ENCODE measurements at places on chromosomes 3 and 15.

DNA sequence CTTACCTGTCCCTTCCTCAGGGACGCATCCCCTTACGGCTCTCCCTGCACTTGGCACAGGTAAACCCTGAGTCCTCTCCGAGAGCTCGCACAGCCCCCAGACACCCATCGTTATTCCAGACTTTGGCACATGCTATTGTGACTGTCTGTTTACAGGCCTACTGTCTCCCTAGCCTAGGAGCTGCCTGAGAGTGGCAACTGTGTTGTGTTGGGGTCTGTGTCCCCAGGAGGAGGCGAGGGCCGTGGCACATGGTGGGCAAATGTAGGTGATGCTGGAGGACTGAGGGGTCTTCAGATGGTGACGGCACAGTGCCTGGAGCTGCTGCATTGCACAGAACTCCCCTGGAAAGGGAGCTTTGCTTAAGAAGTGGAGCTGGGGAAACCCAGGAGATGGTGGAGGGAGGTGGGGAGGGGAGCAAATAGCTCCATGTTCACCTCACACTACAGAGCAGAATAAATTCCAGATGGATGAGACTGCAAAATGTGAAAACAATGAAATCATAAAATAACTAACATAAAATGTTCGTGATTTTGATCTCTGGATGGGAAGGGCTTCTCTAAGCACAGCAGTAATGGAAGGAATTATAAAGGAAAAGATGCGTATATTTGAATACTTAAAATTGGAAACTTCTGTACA, 96.5 kb downstream of the SMAD6 start:
- DNase-seq = no peak

GRCh38 chr3:46406788-46407611, at the start of the genes CCR5AS and CCRL2:
Gene CCR5AS (minus strand): TSS chr3:46407066.
Gene CCRL2 (plus strand): TSS chr3:46407259. CDS start chr3:46408080, 821 bp downstream.
- no peak for DNase-seq

DNA sequence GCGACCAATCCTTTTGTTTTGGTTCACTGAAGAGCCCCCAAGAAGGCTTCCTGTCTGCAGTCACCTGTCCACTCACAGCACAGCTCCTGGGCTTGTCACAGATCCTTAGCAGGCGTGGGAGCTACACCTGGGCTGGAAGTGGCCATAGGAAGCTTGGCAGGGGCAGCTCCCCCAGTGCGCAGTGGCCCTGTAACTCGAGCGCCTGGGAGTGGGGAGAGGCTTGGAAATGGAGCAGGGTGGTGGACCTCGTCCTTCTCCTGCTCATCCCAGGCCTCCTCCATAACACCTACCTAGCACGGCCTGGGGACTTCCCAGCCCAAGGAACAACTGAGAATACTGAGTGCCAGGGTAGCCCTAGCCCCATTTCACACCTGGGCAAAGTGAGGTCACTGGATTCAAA, 19.3 kb upstream of the TGM5 start:
- DNase-seq = no peak

DNA sequence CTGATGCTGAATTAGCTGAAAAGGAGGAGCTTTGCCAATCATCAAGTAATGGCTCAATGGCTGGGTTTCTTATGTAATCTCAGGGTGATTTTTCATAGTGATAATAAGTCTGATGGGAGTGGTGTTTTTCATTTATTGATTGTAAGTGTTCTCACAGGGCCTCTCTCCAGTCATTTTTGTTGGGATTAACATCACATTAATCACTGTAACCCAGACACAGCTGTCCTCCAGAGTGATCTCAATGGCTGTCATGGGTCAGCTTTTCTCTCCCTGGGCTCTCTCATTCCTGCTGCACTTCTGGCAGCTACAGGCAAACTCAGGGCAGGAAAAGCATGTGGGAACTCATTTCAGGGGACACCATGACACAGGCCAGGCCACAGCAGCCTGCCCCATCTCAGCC, 162.9 kb downstream of the LRTM1 start:
- DNase-seq = no peak

DNA sequence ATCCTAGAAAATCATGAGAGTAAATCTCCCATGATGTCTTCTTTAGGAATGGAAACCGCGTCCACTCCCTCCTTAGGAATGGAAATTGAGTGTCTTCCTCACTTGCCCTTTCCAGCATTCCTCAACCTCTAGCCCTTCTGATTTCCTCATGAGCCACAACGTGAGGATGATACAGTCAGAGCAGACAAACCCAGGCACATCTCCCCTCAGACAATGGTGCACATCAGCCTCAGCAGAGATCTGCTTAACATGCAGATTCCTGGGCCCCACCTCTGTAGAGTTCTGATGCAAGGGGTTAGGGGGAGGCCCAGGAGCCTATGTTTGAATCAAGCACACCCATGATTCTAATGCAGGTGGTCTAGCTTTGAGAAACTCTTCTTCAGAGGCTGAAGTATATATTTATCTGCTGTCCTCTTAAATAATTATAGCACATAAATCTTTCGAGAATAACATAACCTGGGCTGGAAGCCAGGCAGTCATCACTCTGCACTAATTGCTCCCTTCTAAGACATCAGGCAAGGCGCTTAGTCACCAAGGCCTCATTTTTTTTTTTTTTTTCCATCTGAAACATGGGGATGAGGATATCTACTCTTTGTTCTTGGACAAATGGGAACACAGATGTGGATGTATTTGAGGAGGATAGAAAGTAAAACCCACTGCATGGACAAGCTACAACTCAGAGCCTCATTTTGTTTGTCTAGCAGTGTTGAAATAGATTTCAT, 81.7 kb downstream of the PRICKLE2 start:
- no peak for DNase-seq

DNA sequence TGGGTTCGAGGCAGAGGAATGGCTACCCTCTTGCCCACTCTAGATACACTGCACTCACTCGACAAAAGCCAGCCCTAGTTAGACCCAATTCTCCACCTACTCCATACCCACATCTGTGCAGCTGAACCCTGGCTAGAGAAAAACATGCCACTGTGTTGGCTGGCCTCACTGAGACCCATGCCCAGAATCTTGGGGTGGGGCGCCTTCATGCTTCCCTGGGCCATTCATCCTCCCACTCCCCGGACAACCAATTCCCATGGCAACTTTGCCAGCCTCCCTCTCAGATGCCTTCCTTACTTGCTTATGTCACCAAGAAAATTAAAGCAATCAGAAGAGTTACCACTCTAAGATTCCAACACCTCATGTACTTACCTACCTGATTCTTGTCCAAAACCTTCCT, 9.2 kb upstream of the LIMD1 start:
- no peak for DNase-seq

DNA sequence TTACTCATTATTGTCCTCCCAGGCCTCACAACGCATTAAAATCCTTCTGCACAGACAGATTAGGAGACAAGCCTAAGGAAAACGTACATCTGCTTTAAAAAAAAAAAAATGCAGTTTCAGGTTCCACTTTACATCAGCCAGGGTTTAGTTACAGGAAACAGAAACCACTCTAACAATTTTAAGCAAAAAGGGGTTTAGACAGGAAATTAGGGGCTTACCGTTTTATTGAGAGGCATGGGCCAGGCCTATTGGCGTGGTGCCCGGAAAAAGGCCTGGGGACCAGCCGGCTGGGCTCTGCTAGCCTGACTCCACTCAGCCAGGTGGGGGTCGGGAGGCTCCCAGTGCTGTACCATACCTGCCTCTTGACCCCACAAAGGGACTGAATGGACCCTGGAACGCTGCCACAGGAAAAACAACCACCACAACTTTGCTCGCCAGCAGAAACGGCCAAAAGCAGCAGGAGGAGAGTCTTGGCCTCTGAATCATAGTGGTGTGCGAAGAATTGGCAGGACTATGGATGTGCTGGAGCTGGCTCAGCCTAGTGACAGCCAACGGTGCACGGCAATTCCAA, 124.3 kb downstream of the CHSY1 start:
- peak; percentile 24 for DNase-seq

DNA sequence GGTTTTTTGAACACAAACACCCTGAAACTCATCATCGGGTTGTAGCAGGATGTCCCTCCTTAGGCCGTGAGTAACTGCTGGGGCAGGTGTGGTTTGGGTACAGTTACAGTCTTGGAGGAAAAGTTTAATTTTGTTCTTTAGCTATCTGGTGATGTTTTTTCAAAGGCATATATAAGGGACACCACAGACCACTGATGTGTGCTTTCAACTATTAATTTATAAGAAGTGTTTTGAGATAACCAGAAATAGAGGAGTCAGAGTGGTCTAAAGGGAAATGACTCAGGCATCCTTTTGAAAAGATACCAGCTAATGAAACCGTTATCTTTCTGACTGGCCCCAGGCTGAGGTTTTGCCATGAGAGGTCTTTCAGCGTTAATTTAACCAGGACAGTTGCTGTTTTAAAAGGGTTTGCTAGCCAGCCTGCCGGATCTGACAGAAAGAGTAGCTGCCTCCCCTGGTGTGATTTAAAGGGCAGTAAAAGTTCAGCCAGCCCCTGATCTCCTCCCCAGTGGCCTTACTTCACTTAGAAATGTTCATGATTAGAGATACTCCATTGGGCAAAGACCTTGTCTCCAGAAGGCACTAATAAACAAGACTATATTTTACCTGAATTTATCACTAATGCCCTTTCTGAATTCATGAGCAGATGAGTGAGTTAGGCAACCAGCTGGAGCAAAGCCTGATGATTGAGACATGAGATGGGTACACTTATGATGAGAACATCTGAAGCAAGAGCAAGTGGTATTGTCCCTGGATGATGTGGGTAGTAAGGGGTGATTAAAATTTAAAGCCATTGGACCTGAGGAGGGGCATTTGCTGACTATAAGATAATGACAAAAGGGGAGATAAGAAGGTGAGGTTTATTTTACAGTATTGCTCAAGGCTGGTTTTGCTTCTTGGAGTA, 482.5 kb upstream of the TBL1XR1 start:
- no peak for DNase-seq

GRCh38 chr3:42651248-42652091, 2.0 kb upstream of the ZBTB47 start:
- DNase-seq = no peak

DNA sequence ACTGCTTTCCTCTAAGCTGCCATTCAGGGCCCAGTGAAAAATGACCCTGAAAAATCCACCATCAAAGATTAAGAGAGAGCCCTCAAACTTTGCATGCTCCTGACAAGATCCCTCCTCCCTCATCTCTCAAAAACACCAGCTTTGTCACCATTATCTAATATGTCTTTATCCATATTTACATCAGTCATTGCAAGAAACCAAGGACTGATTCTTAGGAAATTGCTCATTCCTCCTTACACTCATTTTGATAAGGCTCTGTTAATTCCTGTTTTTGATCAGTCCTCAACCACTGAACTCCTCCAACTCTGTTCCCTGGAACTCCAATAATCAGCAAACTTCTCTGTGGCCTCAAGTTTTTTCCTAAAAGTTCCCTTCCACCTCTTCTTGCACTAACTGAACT, 51.8 kb downstream of the CD200 start:
- DNase-seq = no peak

DNA sequence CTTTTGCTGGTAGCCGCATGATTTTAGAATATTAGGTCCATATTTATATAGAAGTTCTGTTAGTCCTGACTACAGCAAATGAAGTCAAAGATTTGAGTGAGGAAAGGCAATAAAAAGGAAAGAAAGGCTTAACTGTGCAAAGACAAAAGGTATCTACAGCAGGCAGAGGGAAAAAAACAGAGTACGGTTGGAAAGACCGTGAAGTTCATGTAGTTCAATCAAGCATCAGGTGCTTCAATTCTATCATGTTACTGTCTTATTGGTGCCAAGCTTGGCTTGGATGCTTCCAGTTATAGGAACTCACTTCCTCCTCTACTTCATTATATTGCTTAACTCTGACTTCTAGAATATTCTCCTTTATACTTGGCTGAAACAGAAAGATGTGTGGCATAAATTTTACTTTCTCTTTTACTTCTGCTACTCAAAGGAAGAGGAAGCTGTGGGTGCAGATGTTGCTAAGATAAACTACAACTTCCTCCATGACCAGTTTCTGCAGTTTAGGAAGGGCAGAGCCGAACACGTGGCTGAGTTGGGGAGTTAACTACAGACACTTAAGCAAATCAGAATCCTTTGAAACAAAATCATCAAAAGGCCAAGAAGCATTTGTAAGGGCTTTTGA, 72.6 kb upstream of the ZBED2 start:
- DNase-seq = no peak

DNA sequence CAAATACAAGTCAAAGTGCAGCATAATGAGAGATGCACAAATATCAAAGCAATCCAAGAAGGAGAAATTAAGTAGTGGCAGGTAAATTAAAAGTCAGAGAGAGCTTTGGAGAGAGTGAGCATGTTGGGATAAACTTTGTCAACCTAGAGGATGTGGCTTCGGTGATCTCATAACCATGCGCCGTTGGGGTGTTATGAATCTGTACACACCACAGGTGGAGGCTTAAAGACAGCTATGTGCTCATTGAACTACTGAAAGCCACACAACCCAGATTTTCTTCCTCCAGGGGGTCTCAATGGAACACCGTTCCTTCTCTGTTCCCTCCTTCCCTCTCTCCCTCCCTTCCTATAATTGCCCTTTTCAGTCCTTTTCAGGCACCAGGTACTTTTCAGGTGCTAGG, 52.0 kb downstream of the SUCNR1 start:
- DNase-seq = no peak

- DNase-seq = no peak
These were observed 270.9 kb upstream of the CCDC54 start for GRCh38 chr3:107106316-107106715.

DNA sequence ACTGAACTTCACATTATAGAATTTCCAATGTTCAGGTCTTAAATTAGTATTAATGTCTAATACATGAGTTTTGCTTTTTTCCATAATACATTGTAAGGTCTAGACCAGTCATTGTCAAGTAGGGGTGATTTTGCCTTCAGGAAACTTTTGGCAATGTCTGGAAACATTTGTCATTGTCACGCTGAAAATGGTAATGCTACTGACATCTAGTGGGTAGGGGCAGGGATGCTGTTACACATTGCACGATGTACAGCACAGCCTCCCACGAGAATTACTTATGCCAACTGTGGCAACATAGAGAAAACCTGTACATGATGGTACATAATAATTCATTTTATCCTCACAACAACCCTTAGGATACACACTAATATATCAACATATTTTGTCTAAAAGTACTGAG, 384.1 kb downstream of the CADM2 start:
- peak; percentile 3 for DNase-seq

DNA sequence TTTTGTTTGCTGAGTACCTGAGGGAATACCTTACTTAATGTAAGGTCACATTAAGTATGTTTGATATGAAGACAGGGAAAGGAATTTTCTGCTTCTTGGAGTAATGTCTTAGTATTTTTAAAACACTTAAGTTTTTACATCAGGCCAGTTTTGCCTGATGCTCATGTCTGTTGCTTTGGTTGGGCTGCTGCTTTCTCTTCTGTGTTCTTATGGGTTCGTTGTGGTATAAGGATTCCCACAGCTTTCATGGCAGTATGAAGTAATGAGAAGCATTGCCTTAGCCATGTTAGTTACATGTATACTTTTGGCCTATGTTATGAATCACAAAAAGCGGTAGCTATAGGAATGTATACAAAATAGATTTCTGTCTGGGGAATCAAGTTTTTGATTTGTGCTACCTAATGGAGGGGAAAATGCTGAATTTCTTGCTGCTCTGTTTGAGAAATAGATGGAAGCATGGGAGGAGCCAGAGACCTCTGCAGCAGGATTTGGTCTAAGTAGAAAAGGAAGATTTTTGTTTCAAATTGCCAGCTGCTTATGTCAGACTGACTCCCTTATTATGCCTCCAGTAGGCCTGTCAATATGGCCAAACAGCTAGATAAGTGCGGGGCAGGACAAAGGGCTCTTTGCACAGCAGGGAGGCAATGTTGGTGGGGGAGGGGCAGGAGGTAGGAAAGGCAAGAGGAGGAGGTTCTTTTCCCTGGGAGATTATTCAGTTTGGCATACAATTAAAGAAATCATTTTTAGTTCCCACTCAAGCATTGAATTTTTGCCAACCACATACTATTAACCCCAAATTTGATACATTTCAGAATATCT, 5.2 kb downstream of the SETD5 start:
- DNase-seq = peak; percentile 88

- DNase-seq = no peak
These were observed 43.6 kb upstream of the CHRNB4 start for GRCh38 chr15:78684657-78685056.

GRCh38 chr15:38876211-38876610, 311.6 kb upstream of the RASGRP1 start:
- no peak for DNase-seq

Measured in HepG2 (cell line).